ENCODE measurements at places on chromosomes 12 and 14.

- DNase-seq: no peak
Observed at GRCh38 chr12:12909995-12910420, 18.6 kb downstream of the GPRC5A start.

DNA sequence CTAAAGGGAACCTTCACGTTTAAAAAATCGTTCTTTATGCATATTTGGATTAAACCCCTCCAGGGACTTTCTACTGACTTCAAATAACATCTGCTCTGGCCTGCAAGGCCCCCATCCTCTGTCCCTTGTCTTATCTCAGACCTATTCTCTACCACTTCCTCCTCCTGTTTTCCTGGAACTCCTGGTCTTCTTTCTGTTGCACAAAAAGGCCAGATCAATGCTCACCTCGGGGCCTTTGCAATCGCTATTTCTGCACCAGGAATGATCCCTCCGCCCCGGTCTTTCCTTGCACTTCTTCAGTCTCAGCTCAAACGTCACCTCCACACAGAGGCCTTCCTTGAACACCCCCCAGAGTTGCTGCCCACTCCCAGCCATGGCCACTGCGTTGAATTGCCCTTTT, 57.6 kb upstream of the BEGAIN start:
- no peak for DNase-seq

GRCh38 chr14:61110316-61111082, 129.5 kb downstream of the SLC38A6 start:
- DNase-seq: no peak

GRCh38 chr12:97005174-97005573, 98.1 kb downstream of the NEDD1 start:
- no peak for DNase-seq

GRCh38 chr12:104213952-104214351, 1.6 kb upstream of the TXNRD1 start:
- no peak for DNase-seq

DNA sequence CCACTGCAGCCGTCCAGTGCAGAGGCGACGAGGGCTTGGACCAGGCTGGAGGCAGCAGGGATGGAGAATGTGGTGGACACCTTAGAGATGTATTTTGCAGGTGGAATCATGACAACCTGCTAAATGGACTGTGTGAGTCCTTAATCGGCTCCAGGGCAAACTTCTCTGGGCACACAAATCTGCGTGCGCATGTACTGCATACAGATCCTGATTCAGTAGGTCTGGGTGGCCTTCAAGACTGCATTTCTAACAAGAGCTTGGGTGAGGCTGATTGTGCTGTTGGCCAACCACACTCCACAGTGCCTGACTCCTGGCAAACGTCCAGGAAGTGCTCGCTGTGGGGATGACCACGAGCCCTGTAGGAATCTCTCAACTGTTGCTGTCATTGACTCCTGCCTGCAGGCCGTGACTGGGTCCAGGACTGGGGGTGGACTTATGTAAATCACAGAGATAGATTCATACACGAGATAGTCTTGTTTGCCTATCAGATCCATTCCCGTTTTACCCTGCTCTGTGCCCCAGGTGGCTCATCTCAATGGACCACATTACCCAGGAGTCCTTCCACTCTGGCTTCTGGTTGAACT, 27.2 kb downstream of the JDP2 start:
- no peak for DNase-seq

DNA sequence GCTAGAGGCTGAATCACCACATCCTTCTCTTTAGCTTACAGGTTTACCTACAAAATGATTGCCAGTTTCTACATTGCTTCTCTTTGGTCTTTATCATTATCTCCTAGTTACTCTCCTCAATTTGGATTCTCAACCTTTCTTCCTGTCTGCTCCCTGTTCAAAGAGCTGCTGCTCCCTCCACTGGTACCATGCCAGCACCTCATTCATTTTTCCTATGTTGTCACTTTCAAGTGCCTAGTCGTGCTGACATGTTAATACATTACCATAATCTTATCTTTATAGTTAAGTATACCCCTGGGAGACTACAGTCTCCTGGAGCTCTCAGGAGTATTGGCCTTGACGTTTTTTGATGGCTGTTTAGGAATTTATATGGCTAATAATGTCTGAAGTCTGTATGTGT, 14.2 kb downstream of the FRS2 start:
- no peak for DNase-seq

DNA sequence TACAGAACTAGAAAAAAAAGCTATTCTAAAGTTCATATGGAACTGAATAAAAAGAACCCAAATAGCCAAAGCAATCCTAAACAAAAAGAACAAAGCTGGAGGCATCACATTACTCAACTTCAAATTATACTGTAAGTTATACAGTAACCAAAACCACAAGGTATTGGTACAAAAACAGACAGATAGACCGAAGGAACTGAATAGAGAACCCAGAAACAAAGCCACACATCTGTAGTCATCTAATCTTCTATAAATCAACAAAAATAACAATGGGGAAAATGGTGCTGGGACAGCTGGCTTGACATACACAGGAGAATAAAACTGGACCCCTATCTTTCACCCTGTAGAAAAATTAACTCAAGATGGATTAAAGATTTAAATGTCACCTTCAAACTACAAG, 38.1 kb upstream of the CMKLR1 start:
- no peak for DNase-seq

DNA sequence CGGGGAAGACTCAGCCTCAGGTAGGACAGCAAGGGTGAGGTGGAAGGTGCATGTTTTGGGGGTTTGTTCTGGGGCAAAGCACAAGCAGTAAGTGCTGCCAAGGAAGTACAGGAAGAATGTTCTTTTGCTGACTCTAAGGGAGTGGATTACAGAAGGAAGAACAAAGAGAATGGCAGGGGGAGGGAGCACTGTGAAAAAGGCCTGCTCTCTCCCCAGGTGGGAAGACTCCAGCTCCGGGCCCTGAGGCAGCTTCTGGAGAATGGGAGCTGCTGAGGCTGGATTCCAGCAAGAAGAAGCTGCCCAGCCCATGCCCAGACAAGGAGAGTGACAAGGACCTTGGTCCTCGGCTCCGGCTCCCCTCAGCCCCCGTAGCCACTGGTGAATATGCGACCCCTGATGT, 7.0 kb upstream of the PFDN5 start:
- no peak for DNase-seq

- no peak for DNase-seq
Observed at GRCh38 chr14:24289649-24290280, 9.8 kb downstream of the DHRS1 start.

DNA sequence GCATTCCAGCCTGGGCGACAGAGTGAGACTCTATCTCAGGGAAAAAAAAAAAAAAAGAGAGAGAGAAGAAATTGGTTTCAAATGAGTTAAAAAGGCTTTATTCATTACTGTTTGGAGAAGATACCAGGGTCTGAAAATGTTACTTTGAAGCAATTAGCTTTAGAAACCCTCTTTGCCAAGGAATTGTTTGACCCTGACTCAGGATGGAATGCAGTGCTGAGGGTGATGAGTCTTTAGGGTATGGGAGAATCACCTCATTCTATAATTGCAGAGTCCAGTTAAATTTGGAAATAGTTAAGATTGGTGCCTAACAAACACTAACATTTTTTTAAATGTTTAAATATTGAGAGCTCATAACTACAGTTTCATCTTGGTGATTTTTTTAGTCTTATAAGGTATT, 13.3 kb downstream of the RAP1B start:
- no peak for DNase-seq

DNA sequence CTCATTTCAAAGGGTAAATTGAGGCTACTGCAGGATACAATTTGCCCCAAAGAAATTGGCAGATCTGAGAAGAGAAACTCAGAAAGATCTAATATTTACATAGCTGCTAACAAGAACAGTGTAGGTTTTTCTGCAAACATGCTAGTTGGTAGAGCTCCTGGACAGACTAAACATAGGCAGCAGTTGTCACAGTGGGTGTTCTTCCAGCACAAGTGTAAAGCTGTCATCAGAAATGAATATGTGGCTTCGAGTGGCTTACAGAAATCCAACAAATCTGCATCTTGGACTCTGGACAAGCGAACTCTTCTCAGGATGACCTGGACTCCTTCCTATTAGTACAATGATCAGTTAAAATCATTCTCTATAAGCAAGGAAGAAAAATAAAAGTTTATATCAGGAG, 5.9 kb downstream of the CBX5 start:
- DNase-seq: no peak

GRCh38 chr14:95681153-95681552, 5.1 kb upstream of the TCL1B start:
- DNase-seq: no peak

- DNase-seq: peak; percentile 65
Observed at GRCh38 chr12:50070314-50071060, 13.1 kb downstream of the ASIC1 start.

DNA sequence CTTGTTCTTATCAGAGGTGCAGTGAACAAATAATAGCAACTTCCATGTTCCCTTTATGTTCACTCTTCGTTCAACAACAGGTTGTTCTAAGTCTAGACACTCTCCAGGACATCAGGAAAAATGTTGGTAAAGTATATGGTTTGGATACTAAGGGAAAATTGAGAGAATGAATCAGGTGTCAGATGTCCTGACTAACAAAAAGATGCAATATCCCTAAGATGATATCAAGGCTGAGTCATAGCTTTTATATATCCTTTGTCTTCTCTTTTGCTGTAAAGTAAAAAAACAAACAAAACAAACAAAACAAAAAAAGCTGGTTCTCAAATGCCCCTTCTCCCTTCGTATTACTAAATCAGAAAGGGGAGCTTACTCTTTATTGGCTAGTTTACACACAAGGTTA, 11.1 kb downstream of the GLIPR1L1 start:
- no peak for DNase-seq

DNA sequence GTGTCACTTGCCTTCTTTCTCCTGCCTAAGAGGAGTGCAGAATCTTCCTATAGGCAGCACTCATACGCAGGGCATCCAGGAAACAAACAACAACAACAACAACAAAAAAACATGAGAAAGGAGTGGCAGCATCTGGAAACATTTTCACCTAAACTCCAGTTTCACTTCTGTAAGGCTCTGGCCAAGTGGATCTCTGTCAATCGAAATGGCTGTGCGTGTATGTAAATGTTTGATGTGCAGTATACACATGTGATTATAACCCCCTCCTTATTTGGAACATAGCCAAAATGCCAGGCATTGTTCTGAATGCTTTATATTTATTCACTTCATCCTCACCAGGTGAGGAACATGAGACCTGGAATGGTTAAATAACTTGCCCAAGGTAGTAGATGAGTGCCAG, 76.8 kb downstream of the COX16 start:
- DNase-seq: no peak

DNA sequence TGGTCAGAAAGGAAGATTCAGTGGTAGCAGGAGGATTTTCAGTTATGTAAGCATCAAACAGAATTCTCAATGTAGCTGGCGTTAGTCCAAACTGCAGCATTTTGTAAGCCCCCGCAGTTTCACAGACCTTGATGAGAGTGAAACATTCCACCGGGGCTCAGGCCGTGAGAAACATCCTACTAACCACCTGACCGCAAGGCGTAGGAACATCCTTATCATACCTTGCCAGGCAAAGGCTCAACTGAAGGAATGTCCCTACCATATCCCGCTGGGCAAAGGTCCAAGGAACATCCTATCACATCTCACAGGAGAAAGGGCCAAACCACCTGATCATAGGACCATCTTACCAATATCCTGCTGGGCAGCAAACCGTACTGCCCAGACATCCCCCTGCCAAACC, 624.8 kb upstream of the TMEM132C start:
- no peak for DNase-seq

GRCh38 chr14:94581127-94581999, at the start of gene SERPINA5:
TSS of gene SERPINA5 (plus strand) at chr14:94581426. CDS start at chr14:94587363, 5,937 bp downstream.
- DNase-seq: no peak

DNA sequence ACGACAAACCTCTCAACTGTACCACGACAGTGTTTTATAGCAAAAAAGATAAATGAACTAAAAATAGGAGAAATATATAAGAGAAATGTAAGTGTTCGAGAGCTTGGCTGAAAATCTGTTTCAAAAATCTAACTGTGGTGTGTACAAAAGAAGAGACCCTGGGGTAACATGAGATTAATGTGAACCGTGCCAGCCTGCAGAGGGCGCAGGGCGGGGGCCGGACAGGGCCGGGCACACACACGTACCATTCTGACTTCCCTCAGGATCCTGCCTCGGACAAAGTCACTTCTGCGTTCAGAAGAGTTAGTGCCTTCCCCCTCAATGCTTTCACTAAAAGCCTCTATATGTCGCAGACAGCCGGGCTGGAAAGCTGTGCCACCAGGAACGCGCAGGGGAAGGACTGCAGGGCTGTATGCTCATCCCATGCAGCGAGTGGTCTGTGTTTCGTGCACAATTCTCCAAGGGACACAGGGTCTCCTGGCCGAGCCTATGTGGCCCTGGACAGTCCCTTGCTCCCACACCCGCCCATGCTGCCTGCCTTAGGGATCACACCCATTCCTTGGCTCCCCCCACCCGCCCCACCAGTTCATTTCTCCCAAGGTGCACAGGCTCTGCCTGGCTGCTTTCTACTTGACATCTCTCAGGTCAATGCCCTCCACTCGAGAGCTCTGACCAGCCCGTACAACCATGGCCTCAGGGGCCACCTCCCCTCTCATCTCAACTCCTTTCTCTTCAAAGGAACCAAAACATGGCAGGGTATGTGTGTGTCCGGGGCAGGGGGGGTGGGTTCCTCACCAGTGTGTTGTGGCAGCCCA, 8.5 kb downstream of the CDCA4 start:
- DNase-seq: no peak

Measured in activated T-cell treated with anti-CD3 and anti-CD28 coated beads, Interleukin-2, amount 50 U/mL, for 1 hour (primary cell).